HFFc6 (cell line): ENCODE measurements at places on chromosomes 5 and 9. TPM values are rescaled to one million over a fixed set of nuclear protein-coding genes. Genes with fewer than 3 reads are reported as not detected.

The NME5 gene
- total RNA-seq = 0.18 to 0.53 TPM (median 0.21 TPM) in 3 replicates

The C5 gene
- total RNA-seq = 1.5 to 1.9 TPM (median 1.7 TPM) in 3 replicates

DNA sequence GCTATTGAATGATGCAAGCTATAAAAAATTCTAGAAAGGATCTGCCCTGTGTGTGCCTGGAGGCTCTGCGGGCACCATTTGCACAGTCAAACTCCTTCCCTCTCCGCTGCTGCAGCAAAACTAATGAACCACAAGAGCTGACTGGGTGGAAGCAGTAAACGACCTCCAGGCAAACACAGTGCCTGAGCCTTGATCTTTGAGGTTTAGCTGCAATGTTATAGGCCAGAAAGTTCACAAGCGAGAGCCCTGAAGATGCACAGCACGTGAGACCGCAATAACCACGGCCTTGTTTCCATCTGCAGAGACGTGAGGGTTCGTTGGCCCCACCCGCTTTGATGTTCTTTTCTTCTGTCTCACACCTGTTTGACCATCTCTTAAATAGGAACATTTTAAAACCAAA is 69.2 kb upstream of the S1PR3 start:
- no peak for DNase-seq

GRCh38 chr5:157574456-157575380 is 857 bp downstream of the ADAM19 start:
- DNase-seq = peak; percentile 57

GRCh38 chr5:159971038-159971437 is 37.9 kb upstream of the TTC1 start:
- DNase-seq = peak; percentile 60
